SK-N-SH treated with all-trans-retinoic acid at 6 μM for 48 hours (cell line): ENCODE measurements at places on chromosomes 1 and 21.
A peak's percentile ranks its signal among the peaks of the same experiment; 100 is the strongest.

GRCh38 chr1:84907095-84907827 is 14.3 kb upstream of the LPAR3 start:
- no peak for ATAC-seq

GRCh38 chr21:39675590-39675989 is 62.9 kb downstream of the B3GALT5 start:
- peak; percentile 7; the same call in 2 of the 3 replicates for ATAC-seq

GRCh38 chr1:234887016-234887900 is 241.4 kb downstream of the TOMM20 start:
- ATAC-seq = no peak

DNA sequence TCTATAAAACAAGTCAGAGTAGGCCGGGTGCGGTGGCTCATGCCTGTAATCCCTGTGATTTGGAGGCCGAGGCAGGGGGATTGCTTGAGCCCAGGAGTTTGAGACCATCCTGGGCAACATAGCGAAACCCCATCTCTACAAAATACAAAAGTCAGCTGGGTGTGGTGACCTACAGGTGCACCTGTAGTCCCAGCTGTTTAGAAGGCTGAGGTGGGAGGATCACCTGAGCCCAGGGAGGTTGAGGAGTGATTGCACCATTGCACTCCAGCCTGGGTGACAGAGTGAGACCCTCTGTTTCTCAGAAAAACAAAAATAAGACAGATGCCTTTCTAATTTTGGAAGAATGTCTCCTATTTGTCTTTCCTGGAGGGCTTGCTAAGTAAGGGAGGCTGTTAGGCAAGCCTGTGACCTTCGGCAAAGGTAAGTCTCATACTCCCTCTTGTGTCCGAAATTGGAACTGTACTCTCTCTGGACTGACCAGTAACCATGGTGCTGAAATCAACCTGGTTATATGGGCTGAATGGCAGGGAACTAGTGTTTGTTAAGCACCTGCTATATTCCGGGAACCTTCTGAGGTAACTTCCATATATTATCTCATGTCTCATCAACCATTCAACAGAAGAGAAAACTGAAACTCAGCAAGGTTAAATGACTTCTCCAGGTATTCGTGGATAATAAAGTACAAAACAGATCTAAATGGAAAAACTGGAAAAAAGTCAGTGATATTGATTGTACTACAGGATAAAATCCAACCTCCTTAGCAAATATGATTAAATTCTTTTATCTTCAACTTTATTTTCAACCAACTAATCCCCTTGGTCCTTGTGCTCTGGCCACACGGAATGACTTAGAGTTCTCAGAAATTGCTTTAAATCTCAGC is 11.8 kb upstream of the RAB3B start:
- ATAC-seq = peak; percentile 97

- ATAC-seq = peak; percentile 83
Measured at GRCh38 chr1:61244114-61244513, 161.8 kb downstream of the NFIA start.
